Ammon's horn (tissue), 1 donor: ENCODE measurements at places on chromosomes 4 and X.

- DNase-seq = no peak
Observed at GRCh38 chr4:149841686-149842085, 26.0 kb upstream of the IQCM start.

DNA sequence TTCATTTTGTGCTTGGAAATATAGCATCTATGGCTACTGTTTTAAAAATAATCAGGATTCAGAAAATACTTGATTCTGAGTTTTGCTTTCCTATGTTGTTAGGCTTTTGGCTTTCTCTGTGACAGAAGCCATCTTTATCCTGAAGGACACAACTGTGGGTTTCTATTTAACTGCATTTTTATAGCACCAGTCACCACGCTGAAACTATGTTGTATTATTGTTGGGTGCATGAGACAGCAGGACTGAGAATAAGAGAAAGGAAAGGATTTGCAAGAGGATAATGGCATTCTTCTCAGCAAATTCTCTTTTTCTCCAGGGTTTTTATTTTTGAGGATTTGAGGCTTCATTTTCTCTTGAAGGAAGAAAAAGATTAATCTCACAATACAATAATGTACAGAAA, 10.1 kb upstream of the NEUROG2 start:
- DNase-seq = no peak

GRCh38 chrX:65679071-65679540, 11.7 kb downstream of the MSN start:
- DNase-seq = no peak

DNA sequence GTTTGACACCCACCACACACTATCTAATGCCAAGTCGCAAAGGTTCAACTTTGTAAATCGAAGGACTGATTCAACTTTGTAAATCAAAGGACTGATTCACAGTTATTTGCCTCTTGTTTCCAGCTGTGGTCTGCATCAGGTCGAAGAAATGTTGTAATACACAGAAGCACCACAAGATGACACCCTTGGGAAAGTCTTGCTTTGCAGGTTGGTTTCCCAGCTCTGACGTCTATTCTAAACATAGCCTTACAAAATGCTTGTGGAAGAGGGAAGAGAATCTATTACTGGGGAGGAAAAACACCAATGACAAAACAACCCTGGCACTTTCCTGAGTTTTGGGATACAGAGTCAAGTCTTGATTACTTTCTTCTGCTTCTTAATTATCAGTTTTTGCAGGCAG, 35.3 kb downstream of the SUPT20HL1 start:
- DNase-seq = peak; percentile 80

DNA sequence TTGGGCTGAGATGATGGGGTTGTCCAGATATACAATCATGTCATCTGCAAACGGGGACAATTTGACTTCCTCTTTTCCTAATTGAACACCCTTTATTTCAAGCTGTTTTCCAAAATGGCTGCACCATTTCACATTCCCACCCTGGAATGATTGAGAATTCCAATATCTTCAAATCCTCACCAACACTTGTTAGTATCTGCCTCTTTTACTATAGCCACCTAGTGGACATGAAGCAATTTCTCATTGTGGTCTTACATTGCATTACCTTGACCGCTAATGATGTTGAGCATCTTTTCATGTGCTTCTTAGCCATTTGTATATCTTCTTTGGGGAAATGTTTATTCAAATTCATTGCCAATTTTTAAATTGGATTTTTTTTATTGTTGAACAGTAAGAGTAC, 364.8 kb downstream of the SMARCA1 start:
- DNase-seq = no peak

DNA sequence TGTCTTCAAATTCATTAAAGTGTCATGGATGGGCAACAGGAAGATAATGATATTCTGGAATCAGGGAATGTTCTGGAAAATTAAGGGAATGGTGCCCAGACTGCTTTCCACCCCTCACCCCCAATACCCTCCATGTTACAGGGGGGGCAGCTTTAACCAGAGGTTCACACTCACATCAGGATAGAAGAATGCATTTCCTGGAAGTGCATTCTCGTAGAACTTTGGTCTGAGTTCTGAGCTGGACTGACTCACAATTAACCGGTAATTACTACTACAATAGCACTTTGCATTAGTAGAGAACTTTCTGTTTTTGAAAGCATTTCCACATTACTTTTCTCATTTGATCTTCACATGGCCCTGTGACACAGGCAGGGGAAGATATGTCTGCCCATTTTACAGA, 52.5 kb upstream of the SHISA3 start:
- no peak for DNase-seq
